Panc1 (cell line): ENCODE measurements at places on chromosomes 16 and 17.

GRCh38 chr16:75374388-75374787 is 58.9 kb downstream of the CFDP1 start:
- DNase-seq = no peak

DNA sequence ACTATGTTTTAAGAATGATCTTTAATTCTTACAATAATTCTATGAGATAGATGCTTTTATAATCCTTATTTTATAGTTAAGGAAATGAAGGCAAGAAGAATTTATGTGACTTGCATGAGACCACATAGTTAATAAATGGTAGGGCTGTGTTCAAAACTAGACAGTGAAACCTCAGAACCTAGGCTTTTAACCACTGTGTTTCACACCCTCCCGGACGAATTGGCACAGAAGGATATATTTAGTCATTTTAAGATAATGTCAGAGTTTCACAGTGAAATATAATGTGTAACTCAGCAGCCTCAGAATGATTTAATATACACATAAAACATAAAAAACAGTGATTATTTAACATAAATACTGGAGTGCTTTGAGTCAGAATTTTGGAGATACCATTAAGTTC is 57.0 kb downstream of the NSRP1 start:
- no peak for DNase-seq

- DNase-seq = no peak
These were observed 30.8 kb downstream of the NDEL1 start for GRCh38 chr17:8466456-8466855.

DNA sequence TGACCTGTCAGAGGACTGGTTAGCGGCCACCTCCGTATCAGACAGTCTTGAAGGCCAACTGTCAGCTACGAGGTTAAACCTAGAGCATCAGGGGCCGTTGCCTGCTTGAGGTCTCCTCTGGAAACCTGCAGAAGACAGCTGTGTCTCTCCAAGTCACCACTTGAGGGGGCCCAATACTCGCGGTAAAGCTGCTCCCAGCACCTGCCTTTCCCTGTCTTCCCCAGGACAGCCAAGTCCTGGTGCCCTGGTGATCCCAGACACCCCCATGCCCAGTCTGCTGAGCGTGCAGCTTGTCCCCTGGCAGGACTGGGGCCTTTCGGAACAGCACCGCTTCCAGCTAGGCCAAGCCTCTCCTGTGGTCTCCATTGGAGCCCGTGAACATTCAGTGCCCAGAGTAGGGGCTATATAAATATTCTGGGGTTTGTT is 80.1 kb downstream of the DNAH17 start:
- DNase-seq = peak; percentile 58

DNA sequence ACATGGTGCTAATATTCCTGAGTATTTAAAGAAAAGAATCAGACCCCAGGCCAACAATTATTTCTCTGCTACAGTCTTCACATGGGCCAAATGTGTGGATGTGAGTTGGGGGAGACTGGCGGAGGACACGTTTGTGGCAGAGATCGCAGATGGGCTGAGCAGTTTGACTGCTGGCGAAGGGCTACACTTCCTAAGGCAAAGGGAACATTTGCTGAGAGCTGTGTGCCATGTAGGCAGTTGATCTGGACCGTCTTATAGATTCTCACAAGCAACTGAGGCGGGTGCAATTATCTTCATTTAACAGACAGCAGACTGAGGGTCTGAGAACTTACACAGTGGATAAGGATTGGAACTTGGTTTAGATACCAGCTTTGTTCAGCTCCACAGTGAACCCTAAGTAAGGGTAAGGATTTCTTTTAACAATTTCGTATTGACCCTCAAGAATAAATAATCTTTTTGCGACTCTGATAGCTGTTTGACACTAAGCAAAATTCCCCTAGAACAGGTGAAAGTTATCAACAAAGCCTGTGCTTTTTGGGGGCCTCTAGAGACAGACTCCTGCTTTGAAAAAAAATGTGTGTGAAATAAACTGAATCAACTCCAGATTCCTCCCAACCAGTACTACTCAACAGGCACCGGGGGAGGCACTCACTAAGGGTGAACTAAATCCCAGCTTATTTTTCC is 55.3 kb downstream of the TBX4 start:
- DNase-seq = no peak

GRCh38 chr16:1991948-1992703 is 2.4 kb downstream of the SYNGR3 start:
- DNase-seq = no peak

- DNase-seq = no peak
These were observed 27.2 kb downstream of the FZD2 start for GRCh38 chr17:44584443-44584842.

DNA sequence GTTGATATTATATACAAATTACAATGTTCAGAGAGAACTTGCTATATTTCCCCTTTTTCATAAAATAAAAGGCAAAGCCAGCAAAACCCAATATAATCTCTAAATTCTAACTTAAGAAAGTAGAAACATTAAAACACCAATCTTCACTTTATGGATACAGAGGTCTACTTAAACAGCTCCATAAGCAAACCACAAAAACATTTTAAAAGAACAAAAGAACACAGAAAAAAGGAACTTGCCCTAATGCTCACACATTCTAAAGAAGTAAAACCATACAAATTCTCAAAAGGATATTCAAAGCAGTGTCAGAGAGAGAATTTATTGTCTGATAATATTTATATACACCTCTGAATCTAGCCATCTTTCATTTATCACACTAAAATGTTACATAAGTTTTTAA is 606 bp downstream of the ABCA10 start:
- no peak for DNase-seq

GRCh38 chr17:81018044-81018802 is 16.7 kb upstream of the BAIAP2 start:
- DNase-seq = no peak

DNA sequence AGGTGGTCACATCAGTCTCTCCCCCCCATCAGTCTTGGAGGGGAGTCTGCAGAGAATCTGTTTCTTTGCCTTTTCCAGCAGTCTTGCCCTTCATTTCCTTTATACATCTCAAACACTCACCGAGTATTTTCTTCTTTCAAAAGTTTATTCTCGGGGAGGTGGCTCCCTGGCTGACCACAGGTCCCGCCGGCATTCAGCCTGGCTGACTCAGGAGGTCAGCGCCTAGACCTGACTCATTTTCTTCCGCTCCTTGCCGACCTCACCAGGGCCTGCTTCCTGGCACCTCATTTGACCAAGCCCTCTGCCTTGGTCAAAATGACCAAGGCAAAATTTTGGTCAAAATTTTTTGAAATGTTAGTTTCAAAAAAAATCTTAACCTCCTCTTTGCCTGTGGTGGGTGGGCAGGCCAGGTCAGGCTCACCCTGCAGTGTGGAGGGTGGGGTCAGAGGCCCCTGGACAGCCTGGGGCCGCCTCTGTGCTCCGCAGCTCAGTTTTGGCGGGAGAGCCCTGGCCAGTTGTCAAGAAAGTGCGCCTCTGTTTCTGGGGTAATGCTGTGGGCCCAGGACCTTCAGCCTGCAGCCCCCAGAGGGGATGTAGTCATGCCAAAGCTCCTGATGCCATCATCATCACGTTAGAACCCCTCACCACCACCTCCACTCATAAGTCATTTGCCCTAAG is 165.6 kb downstream of the SPECC1 start:
- DNase-seq = peak; percentile 64

DNA sequence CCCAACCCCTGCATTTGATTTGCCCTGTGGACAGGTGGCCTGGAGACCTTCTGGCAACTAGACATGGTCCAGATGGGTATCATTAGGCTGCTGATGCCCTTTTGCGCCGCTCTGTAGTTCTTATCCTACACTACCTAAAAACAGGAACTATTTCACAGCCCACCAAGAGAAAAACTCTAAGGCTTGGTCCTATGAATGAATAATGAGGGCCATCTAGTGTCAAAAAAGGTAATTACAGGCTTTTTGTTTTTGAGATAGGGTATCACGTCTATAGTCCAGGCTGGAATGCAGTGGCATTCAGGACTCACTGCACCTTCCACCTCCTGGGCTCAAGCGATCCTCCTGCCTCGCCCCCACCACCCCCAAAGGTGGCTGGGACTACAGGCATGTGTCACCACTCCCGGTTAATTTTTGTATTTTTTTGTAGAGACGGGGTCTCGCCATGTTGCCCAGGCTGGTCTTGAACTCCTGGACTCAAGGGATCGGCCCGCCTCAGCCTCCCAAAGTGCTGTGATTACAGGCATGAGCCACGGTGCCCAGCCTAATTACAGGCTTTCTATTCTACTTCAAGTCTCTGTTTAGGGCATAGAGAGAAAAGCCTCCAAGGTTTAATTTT is 20.9 kb downstream of the COIL start:
- peak; percentile 45 for DNase-seq

DNA sequence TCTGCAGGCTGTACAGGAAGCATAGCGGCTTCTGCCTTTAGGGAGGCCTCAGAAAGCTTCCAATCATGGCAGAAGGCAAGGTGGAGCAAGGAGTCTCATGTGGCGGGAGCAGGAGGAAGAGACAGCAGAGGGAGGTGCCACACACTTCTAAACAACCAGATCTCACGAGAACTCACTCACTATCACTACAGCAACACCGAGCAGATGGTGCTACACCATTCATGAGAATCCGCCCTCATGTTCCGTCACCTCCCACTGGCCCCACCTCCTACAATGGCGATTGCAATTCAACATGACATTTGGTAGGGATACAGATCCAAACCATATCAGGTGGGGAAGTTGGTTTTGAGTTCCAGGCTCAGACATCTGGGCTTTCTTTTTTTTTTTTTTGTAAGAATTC is 31.9 kb upstream of the NUDT7 start:
- no peak for DNase-seq

DNA sequence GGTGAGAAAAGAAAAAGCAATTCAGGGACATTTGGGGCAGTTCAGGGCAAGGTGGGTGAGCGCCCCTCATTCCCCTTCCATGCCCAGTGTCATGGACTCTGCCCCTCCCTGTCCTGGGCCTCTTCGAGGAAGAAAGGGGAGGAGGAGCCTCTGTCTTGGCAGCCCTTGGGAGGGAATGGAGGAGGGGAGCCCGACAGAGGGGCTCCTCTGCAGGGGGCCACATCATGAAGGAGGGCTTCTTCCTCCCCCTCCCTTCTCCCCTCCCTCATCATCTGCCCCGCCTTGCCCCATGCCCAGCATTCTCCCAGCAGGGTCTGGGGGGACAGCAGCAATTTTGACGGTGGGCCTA is 33.2 kb upstream of the TAC4 start:
- DNase-seq = no peak

- DNase-seq = no peak
These were observed 17.6 kb upstream of the ABR start for GRCh38 chr17:1197379-1197778.

DNA sequence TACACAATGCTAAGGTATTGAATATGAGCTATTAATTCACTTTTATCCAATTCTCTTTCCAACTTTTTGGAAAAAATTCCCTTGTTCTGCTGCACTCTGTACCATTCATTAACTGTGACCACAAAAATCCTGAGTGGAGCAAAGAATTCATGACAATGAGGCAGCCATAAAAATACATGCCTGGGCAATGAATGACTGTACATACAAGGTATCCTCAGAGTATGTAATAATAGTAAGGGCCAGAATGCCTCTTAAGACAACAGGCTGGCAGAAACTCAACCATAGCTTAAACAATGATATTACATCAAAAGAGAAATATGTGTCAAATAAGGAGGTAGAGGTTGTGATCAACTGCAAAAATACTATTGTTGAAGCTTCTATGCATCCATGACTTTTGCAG is 74.7 kb upstream of the CA10 start:
- DNase-seq = no peak

DNA sequence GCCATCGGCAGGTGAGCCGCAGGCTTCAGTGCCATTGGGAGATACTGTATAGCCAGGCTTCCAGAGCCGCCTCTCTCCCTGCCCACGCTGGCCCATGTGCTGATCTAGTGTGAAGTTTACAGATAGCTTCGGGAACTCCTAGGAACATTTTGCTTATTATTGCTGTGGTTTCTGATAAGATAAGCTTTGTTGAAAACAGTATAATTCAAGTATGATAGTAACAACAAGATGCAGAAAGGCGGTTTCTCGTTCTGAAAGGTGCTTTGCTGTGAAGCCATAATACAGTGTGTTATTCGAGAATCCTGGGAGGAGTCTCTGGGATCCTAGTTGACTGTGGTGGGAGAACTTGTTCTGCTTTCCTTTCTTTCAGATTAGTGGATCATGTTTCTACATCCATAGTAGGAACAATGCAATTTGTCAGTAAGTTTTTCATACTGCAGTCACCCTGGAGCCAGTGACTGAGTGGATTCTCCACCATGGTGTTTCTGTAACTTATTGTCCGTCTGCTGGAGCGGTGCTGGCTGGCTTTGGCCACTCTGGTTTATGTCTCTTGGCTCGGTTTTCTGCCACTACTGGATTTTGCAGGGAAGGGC is 31.5 kb downstream of the RAB11FIP3 start:
- no peak for DNase-seq

- no peak for DNase-seq
These were observed 794 bp upstream of the CPNE7 start for GRCh38 chr16:89574681-89575246.

DNA sequence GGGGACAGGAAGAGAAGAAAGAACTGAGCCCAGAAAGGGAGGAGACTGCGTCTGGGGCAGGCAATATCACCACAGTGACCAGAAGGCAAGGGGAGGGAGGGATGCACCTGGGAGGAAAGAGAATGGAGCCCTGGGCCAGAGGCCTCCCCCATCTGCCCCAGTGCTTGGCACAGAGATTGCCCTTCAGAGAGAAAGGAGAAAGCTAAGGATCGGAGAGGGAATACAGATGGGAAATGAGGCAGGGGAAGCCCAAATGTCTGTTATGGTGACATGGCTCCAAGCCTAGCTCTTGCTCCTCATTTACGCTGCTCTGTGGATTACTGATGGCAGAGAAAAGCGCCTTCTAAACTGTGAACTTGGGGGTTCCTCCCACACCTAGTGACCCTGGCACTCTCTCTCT is 47.2 kb downstream of the PIPOX start:
- DNase-seq = no peak

GRCh38 chr17:60421273-60422161 is 772 bp upstream of the CHCT1 start:
- peak; percentile 12 for DNase-seq

- DNase-seq = no peak
These were observed 384.3 kb downstream of the CDH13 start for GRCh38 chr16:83010776-83011720.

DNA sequence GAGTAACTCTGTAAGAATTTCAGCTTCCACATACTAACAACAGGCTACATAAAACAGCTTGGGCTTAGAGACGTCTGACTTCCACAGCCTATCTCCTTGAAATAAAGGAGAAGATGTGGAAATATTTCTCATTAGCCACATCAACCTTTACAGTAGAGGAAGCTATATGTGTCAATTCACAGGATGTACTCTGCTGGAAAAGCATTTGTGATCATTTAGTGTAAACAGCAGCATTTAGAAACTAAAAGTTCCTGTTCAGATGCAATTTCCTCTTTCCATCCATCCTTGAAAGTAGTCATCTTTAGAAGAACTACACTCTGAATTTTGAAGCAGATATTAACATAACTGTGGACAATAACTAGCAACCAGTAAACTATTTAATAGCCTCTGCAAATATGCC is 46.2 kb downstream of the XPO6 start:
- DNase-seq = no peak
